ENCODE measurements at places on chromosomes 3 and 15.

DNA sequence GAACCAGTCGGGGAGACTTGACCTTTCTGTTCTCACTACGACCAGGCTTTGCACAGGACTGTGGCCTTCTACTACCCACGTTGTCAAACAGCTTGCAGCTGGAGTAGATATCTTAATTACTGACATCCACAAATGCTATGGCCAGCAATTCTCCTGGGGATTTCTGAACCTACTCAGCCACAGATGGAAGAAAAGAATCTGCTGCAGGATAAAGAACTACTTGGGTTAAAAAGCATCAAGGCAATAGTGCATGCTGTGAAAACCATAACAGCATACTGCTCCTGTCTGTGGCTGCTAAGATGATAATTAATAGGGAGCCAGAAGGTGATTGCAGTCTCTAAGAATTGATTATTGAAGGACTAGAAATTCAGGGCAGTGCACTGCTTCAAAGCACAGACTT, 859.2 kb upstream of the SEMA6D start:
- no peak for DNase-seq

DNA sequence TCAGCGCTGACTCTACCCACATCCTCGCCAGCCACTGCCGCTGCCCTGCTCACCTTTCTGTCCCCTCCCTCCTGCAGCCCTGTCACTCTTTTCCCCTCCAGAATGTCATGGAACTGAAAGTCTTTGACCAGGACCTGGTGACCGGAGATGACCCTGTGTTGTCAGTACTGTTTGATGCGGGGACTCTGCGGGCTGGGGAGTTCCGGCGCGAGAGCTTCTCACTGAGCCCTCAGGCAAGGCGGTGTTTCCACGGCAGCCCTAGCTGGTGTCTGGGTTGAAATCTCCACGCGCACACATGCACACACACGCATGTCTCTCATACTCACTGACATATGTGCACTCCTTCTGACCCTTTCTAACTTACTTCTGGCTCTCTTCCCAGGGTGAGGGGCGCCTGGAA, 2.0 kb downstream of the PLA2G4B start:
- DNase-seq = no peak

GRCh38 chr3:64728428-64728827, 40.6 kb upstream of the ADAMTS9 start:
- DNase-seq = no peak

DNA sequence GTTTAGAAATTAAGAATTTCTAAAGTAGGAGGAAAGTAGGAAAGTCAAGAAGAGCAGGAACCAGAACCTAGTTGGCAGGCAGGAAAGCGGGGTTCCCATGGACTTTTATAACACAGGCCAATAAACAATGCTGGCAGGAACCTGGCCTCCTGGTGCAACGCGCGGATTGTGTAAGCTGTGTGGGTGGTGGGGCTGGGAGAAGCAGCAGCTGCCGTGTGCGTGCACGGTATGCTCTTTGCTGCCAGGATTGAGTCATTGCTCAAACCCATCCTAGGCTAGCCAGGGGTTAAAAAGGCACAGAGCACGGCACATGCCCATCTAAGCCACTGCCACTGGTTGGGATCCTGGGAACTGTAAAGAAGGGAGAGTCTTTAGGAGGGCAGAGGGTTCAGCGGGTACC, 209.9 kb upstream of the RGMA start:
- DNase-seq = no peak

DNA sequence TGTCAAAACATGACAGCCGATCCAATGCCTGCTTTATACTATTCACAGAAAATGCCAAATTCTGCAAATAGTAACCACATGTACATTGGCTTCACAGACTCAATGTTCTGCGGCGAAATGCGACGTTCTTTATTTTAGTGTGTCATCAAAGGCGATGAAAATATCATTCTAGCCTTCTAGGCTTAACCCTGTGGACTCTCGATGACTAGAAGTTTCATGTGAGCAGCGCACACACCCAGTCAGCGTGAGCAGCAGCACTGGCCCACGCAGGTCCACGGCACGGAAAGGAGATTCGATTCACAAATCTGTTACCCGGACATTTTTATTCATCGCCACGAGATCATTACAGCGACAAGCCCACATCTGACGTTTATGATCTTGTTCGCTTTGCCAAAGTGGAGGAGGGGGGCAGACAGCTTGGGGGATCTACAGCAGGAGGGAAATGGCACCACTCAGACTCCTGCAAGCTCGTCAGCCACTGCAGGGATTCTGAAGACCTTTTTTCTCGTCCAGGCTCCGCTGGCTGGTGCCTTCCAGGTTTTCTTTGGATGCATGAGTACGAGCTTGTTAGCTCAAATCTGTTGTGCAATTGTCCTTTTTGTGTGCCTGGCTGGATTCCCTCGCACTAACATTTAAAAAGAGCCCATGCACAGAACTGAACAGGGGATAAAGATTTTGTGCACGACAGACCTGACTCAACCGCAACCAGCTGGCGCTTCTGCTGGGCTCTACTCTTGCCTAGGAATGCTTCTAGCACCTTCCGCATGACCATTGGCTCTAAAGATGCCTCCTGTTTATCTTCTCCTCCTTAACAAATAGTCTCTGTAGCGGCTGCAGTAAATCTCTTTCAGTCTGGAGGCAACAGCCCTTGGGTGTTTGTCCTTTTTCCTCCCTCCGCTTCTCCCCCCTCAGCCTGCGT, 938.4 kb downstream of the MCTP2 start:
- no peak for DNase-seq

- no peak for DNase-seq
Measured at GRCh38 chr3:124774327-124774718, 44.1 kb downstream of the UMPS start.

DNA sequence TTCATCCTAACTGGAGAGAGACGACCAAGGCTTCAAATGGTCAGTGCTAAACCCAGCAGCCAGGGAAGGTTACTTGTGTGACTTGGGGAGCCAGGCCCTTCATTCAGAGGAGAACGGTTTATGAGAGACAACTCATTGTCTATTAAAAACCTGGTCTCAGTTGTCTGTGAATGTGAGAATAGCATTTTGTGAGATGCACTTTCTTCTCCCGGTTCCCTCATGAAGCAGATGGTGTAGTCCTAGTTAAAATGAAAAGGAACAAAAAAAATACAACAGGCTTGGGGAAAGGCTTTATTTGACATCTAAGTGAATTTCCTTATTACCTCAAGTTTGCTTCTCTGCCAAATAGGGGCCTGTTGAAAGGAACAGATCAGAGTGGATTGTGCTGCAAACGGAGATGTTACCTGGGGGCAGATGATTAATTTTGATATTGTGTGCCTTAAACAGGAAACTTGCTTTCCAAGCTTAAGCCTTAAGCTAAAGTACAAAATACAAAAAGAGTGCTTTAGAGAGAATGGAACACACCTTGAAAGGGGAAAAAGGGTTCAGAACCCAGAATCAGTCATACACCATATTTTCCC, 202.7 kb upstream of the BHLHE40 start:
- no peak for DNase-seq

DNA sequence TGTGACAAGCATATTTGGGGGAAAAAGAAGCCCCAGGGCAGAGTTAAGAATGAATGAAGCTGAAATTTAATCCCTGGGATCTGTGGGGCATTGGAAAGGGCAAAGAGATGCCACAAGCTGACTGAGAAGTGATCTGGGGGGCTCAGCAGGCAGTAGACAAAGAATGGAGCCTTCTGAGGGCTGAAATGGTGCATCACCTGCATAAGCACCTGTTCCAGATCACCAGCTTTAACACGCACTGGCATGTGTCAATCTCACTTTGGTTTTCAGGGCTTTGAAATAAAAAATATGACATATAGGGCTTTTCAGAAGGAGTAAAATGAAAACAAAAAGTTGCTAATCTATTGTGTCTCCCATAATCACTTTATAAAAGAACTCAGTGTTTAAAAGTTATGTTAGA, 210.8 kb upstream of the ARHGEF26 start:
- DNase-seq = no peak

DNA sequence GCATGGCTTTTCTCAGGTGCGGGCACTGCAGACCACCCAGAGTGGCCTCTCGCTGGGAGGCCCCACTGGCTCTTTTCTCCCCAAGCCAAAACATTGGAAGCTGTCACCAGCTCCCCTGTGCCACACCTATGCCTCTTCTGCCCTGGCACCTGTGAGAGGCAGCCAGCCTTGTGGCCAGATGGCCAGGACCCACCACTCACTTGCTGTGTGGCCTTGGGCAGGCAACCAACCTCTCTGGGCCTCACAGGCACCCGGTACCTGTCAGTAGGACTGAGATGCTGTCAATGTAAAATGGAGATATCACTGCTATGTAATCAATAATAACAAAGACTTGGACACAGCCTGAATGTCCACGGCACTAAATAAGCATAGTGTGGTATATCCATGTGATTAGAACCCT, 36.5 kb downstream of the SRPRB start:
- DNase-seq = no peak

- no peak for DNase-seq
Measured at GRCh38 chr3:57038466-57039164, 21.8 kb upstream of the SPATA12 start.

- DNase-seq = no peak
Measured at GRCh38 chr3:172223870-172224269, 184.5 kb downstream of the FNDC3B start.

- no peak for DNase-seq
Measured at GRCh38 chr3:36842275-36842674, 77.9 kb upstream of the DCLK3 start.

- no peak for DNase-seq
Measured at GRCh38 chr15:49715211-49715610, 94.4 kb downstream of the DTWD1 start.

- no peak for DNase-seq
Measured at GRCh38 chr15:48828906-48829305, 18.0 kb upstream of the CEP152 start.

- DNase-seq = no peak
Measured at GRCh38 chr3:128556907-128557306, 63.9 kb upstream of the GATA2 start.

- no peak for DNase-seq
Measured at GRCh38 chr3:127908202-127908601, 6.8 kb upstream of the KBTBD12 start.

GRCh38 chr3:47746264-47746663, 35.4 kb downstream of the SMARCC1 start:
- no peak for DNase-seq

DNA sequence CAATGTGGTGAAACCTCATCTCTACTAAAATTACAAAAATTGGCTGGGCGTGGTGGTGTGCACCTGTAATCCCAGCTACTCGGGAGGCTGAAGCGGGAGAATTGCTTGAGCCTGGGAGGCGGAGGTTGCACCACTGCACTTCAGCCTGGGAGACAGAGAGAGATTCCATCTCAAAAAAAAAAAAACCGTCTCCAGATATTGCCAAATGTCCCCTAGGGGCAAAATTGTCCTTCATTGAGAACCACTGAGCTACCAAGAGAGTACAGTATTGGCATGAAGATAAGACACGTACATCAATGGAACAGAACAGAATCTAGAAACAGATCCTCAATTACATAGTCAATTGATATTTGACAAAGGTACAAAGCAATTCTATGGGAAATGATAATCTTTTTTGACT, 98.0 kb downstream of the TFDP2 start:
- no peak for DNase-seq

DNA sequence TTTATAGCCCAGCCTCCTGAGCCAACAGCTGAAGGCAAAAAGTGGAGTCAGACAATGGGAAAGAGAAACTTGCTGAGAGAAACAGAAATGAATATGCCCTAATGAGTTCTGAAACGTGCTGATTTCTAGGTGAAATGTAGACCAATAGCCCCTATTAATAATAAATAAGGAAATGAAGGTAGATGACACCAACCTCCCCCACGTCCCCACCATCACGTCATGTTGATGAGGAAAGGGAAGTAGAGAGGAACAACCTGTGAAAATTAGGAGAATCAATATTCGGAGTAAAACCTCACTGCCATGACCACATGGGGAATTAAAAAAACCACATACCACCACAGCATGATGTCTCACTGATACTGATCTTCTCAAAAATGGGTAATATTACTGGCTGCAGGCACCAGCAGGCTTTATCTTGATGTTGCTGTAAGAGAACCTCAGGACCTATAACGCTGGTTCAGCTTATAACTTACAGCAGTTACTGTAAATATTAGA, 64.0 kb downstream of the KAT2B start:
- DNase-seq = peak; percentile 56

DNA sequence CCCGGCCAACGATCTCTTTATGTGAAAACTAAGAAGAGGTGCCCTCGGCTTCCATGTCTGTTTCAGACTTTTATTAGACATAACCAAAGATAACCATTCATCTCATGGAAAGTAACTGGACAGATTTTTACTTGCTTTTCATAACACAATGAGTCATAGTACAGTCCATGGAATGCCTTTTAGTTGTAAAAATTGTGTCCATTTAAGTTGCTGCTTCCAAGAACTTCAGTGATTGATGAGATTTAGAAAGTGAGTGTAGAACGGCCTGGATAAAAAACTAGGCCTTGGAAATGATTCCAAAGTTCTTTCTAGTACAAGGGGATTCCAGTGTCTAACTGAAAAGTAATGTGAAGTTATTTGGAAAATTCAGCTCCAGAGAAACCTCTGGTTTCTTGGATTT, 10.8 kb downstream of the EIF2AK4 start:
- DNase-seq = no peak

GRCh38 chr3:100503448-100503847, 11.0 kb downstream of the TMEM45A start:
- DNase-seq = no peak

GRCh38 chr3:129010310-129010956, 9.3 kb downstream of the EFCC1 start:
- DNase-seq = no peak

GRCh38 chr15:85443593-85444087, 63.2 kb downstream of the AKAP13 start:
- DNase-seq = peak; percentile 36

DNA sequence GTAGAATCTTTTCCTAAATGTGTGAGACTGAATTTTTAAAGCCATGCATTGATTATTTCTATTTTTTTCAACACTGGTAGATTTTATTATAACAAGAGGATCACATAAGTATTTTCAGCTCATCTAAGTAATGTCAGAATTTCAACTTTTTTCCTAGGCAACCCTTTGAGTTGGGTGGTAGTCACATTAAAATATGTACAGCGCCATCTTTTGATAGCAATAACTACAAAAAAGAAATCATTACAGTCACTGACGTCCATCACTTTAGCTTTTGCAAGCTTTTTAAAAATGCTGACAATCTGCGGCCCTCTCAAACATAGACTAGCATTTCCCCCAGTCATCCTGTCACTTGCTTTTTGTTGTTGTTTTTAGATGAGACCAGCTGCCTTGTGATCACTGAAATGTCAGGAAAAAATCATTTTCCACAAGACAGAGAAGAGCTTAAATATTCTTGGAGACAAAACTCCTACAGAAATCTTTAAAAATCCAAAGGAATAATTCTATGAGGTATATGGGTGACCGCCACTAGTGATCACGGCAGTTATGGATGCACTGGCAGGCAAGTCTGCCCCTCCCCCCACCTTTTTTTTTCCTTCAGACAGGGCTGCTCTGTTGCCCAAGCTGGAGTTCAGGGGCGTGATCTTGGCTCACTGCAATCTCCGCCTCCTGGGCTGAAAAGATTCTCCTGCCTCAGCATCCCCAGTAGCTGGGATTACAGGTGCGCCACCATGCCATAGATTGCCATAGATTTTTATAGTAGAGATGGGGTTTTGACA, 384.0 kb upstream of the KCNMB2 start:
- DNase-seq = no peak
